ENCODE measurements at places on chromosomes 11 and 22. TPM values are rescaled to one million over a fixed set of nuclear protein-coding genes. Genes with fewer than 3 reads are reported as not detected.

Gene DENND5A
- 164 TPM for total RNA-seq

Gene OR5B21
- not detected for total RNA-seq

Gene RIN1
- total RNA-seq, result 16.4 TPM

Gene ABCG4
- 23.5 TPM for total RNA-seq

Gene VPS26B
- 103 TPM for total RNA-seq

Gene PYGM
- 13.9 TPM for total RNA-seq

Gene ANO3
- total RNA-seq, result 13.3 TPM

Gene RHOD
- 1.7 TPM for total RNA-seq

Gene POLR2F
- 142 TPM for total RNA-seq

Gene ANKK1
- total RNA-seq, result 1.2 TPM

Gene MS4A3
- total RNA-seq, result not detected

Gene FOLH1
- total RNA-seq, result 33.4 TPM

Gene MRGPRX4
- not detected for total RNA-seq

Gene APOA4
- not detected for total RNA-seq

Gene SPINDOC
- 31.1 TPM for total RNA-seq

Gene HEPHL1
- total RNA-seq, result not detected

Gene TRIM34
- 0.75 TPM for total RNA-seq

Gene TSPAN32
- not detected for total RNA-seq

Gene ATXN10
- total RNA-seq, result 231 TPM

Gene SLC29A2
- 6.5 TPM for total RNA-seq

Gene DCHS1
- 11.9 TPM for total RNA-seq

Gene NAA40
- total RNA-seq, result 19.4 TPM

Gene ART1
- not detected for total RNA-seq

Gene C1QTNF4
- 59.6 TPM for total RNA-seq

Gene HBG2
- not detected for total RNA-seq

Gene KLHL35
- 9.2 TPM for total RNA-seq

Gene PRRG4
- 0.81 TPM for total RNA-seq

Gene IL17REL
- 0.31 TPM for total RNA-seq

Gene UPK3A
- total RNA-seq, result not detected

Gene RIMBP3B
- total RNA-seq, result not detected

Gene CLDN5
- 80.8 TPM for total RNA-seq

Gene CCDC86
- total RNA-seq, result 16.6 TPM

Gene KLHDC7B
- total RNA-seq, result 0.17 TPM

Gene SMTNL1
- total RNA-seq, result not detected

Gene RAG1
- 3.4 TPM for total RNA-seq

Gene SHISAL1
- 45.8 TPM for total RNA-seq

Measured in dorsolateral prefrontal cortex (tissue), 122 donors.